ENCODE measurements at places on chromosomes 2 and 18.

GRCh38 chr2:36819095-36819711, 122.7 kb downstream of the VIT start:
- DNase-seq, result peak; percentile 7

- DNase-seq, result peak; percentile 50
These were observed 1.6 kb downstream of the CDH2 start for GRCh38 chr18:28175150-28175929.

GRCh38 chr2:111176388-111176787, 55.7 kb downstream of the BCL2L11 start:
- no peak for DNase-seq

DNA sequence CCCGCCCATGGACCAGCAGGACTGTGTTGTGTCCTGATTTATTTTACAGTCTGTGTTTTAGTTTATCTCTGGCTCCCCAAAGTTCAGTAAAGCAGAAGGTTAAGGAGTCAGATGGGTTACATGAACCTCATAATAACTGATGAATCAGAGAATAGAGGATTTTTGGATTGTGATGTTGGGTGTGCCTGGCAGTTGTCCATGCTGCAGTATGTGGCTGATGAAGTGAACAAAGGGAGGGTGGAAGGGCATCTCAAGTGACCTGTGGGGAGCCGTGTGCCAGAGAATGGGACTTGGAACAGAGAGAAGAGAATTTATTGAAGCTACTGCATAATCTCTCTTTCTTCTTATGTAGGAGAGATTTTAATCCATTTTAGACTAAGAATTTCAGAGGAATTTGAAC, 145.5 kb downstream of the MAP4K4 start:
- DNase-seq, result no peak

GRCh38 chr2:236229186-236229585, 35.0 kb downstream of the ASB18 start:
- DNase-seq, result no peak

DNA sequence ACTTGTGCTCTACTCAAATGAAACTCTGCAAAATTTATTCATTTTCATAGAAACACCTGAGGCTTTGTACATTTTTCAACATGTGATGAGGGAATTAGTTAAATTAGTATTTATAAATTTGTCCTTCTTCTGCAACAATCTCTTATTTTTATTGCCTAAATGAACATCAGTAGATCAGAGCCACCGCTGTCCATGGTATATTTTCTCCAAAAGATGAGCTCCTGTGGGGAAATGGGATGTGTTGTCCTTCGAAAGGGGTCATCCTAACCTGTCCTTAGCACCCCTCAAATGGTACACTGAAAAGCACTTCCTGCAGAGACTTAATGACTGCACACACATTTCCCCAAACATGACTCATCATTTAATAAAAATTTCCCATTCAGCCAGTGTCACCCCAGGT, 714.6 kb downstream of the MBD2 start:
- no peak for DNase-seq

- no peak for DNase-seq
These were observed 95.1 kb downstream of the AFF3 start for GRCh38 chr2:100046961-100047947.

DNA sequence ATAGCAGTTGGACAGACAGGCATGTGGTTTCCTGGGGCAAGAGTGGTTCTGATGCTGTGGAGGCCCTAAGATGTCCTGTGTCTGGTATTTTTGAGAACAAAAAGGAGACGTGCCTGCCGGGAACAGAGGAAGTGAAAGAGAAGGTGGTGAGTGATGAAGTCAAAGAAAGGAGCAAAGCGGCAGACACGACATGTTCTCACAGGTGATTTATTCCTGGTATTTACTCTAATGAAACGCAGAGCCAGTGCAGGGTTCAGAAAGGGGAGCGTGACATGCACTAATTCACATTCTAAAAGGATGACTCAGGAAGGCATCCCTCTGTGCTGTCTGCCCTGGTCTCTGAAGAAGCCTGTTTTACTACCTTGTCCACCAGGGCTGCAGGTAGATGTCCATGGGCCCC, 211.0 kb downstream of the KCNE4 start:
- DNase-seq, result no peak

- DNase-seq, result no peak
These were observed 34.7 kb upstream of the MARCHF7 start for GRCh38 chr2:159677654-159678053.

DNA sequence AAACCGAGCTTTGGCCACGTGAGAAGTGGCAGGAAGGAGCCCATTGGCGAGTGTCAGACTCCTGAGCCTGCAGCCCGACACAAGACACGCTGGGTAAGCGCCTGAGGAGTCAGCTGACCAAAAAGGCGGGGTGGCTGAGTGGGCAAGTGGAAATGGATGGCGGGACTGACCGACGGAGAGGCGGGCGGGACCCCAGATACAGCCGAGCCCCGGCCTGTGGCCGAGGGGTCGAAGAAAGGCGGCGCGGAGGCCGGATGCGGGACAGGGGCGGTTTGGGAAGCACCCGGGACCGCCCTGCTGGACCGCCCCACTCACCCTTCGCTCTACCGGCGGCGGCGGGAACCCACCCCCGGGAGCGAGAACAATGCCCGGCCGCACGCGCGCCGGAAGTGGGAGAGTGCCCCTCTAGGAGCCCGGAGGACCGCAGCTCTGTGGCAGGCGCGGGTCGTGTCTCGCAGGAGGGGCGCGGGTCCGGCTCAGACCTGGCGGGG, 22.8 kb downstream of the ZSCAN30 start:
- peak; percentile 90 for DNase-seq

DNA sequence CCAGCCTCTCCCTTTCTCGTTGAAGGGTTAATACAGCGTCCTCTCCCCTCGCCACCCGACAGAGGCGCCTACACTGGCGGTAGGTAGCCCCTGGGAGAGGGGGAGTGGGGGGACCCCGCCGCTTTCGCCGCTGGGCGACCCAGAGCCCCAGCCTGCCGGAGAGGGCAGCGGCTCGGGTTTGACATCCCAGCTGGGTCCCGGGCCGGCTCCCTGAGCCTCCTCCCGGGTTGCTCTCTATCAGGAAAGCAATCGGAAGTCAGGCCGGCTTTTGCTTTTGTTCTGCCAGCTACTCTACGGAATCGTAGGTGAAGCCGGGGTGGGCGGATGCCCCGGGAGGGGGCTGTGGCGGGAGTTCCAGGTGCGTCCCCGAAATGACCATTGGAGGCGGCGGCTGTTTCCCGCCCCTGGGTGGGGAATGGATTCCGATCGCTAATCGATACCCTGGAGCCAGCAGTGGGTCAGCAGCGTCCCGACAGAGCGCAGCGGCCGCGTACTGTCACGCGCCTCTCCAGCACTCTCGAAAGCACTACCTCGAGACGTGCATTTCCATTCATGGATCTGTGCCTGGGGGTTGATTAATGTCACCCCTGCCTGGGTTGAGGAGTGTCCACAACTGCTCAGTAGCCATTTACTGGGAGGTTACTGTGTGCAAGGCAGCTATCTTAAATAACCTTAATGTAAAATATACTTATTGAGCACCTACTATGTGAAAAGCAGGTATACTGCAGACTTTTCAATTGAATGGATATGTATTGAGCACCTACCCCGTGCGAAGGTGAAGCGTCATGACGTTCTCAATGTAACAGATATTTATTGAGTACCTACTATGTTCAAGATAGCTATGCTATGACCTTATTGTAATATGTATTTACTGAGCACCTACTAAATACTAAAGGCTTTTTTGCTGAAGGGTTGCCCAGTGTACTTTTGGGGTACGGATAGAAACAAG, 1.1 kb downstream of the MAPK4 start:
- peak; percentile 46 for DNase-seq

DNA sequence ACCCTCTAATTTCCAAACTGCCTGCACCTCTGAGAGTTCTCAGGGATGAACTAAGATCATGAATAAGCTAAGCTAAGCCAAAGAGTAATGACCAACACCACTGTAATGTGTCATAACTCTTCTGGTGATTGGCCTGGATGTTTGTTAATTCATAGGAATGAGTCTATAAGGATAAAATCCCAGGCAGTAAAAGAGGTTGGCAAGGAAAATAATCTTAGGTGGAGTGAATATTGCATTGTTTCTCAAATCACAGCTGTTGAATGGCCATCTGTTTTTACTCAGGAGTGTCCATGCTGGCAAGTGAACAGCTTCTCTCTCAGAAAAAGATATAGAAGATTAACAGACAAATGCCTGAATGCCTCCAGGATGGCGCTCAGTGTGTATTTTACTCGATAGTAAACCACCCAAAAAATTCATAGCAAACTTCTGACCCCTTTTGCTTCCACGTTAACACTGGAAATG, 60.8 kb upstream of the GLS start:
- no peak for DNase-seq

GRCh38 chr2:15498554-15498953, 62.6 kb downstream of the NBAS start:
- DNase-seq, result no peak

DNA sequence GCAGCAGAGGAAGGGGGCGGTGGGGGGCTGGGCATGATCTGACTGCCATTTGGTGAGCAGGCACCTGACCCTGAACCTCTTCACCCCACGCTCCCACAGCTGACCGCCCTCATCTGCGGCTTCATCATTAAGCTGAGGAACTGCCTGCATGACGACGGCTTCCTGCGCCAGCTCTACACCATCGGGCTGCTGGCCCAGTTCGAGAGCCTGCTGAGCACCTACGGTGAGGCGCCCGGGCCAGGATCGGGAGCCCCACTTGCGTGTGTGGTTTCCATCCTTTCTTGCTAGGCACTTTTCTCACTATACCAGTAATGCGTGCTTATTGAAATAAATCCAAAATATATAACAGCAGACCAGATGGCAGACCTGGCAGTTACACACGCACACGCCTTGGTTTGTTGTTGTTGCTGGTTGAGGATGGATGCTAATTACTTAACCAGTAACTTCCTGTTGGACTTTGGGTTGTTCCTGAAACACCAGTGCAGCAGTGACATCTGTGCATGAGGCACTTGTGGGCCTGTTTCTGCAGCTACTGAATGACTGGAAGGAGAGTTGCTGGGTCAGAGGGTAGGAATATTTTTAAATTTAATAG, 43.7 kb downstream of the COA5 start:
- DNase-seq, result peak; percentile 51

DNA sequence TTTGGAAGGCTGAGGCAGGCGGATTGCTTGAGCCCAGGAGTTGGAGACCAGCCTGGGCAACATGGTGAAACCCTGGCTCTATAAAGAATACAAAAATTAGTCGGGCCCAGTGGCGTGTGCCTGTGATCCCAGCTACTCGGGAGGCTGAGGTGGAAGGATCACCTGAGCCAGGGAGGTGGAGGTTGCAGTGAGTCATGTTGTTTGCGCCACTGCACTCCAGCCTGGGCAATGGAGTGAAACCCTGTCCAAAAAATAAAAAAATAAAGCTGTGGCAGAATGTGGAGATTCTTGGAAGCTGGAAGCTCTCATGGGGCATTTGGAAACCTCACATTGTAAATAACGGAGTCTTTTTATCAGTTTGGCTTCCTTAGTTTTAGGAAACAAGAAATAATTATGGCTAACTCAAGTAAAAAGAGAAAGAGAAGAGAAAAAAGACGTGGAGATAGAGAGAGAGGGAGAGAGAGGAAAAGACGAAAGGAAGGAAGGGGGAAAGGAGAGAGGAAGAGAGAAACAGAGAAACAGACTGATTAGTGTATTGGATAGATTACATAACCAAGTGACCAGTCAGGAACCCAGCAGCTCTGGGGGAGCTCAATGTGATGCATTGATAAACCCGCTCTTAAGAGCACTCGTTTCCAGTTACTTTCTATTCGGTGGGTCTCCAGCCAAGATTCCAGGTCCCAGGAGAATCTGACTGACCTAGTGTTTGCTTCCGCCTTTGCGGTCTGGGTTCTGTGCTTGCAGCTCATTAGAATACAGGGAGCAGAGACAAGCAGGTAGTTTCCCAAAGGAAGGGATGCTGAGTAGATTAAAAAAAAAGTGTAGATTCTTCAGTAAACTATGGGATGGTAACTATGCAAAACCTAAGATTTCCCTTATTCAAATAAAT, 1.1 kb upstream of the SPAST start:
- peak; percentile 20 for DNase-seq

GRCh38 chr2:39099870-39100728, 20.8 kb downstream of the SOS1 start:
- DNase-seq, result no peak

- DNase-seq, result no peak
These were observed 89.8 kb upstream of the TGIF1 start for GRCh38 chr18:3360211-3360610.

DNA sequence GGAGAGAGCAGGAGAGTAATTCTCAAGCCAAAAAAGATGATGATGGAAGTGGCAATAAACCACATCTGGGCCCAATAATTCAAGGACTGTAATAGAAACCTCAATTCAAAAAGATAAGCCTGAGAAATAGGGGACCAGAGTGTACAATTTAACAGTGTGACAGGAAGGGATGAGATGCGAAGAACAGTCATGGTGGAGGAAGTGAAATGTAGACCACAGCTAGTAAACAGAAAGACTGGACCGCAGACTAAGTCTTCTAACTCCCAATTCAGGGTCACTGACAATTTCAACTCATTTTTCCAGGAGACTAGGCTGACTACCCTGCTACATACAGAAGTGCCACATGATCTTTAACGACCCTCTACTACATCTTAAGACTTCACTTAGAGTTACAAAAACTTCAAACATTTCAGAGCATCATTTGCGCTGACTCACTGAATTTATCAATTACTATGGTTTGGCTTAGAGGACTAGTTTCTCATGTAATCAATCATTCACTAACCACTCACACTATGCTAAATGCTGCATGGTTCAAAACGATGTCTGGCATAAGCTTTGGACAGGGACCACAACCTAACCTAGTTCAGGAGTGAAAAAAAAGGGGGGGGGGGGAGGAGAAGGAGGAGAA, 9.0 kb downstream of the CUL3 start:
- no peak for DNase-seq

DNA sequence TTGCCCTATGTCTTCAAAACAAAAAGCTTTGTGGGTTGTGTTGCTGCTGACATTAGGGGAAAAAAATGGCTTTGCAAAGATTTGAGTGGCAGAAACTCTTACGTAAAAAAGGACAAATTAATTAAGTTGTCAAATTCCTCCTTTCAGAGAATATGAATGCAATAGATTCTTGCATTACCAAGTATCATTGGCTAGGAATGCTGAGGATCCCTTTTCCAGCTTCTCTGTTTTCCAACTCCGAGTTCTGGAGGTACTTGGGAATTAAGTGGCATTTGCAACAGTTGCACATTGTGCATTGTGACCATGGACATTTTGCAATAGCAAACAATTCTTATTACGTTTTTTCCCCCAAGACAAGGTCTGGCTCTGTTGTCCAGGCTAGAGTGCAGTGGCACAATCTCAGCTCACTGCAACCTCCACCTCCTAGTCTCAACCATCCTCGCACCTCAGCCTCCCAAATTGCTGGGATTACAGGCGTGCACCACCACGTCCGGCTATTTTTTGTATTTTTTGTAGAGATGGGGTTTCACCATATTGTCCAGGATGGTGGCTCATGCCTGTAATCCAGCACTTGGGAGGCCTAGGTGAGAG, 29.9 kb upstream of the PPP1CB start:
- DNase-seq, result no peak

- no peak for DNase-seq
These were observed 171.6 kb upstream of the PIEZO2 start for GRCh38 chr18:11320986-11321385.

DNA sequence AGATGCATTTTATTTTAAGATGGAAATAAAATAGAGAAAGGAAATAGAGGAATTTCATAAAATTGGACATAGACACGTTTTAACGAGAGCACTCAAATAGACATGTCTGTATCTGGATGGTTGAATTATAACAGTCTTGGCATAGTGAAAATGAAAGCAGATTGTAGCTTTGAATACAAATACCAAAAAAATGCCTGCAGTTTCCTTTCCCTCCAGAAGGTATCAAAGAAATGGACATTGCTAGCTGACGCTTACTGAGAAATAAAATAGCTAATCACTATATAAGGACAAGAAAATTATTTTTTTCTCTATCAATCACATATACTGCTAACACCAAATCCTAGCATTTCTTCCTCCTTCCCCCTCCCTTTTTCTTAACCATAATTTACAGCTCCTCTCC, 11.4 kb upstream of the MAPRE2 start:
- DNase-seq, result peak; percentile 31

Data from large intestine (tissue), 12 donors.